ENCODE measurements at places on chromosomes 12 and 14. TPM values are rescaled to one million over a fixed set of nuclear protein-coding genes. Genes with fewer than 3 reads are reported as not detected.
A peak's percentile ranks its signal among the peaks of the same experiment; 100 is the strongest.

DNA sequence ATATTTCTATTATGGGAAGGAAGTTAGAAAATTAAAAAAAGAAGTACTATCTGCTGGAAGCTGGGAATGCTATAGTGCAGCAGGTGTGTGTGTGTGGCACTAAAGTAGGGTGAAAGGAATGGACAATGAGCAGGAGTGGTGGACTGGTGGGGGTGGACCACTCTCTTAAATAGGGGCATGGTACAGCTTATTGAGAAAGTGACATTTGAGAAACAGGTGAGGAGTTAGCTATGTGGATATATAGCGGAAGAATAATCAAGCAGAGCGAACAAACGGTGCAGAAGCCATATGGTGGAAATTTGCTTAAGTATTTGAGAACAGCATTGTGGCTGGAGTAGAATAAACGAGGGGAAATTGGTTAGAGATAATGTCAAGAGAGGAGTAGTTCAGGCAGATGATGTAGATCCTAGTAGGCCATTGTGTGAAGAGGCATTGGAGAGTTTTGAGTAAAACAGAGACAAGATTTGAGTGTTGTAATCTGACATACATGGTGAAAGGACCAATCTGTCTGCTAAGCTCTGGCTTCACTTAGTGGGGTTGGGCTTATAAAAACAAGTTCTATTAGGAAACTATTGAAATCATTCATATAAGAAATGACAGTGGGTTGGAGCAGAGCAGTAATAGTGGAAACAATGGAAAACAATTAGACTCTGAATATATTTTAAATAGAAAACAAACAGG lies 149.2 kb upstream of the SYT10 start:
- no peak overlapping the region for H3K27ac ChIP-seq
- no peaks in the 10 kb centered on the region for H3K27me3 ChIP-seq
- H3K4me1 ChIP-seq, result no peaks in the 10 kb centered on the region
- no peak overlapping the region for H3K4me3 ChIP-seq
- DNase-seq, result no peak

- no peak overlapping the region for H3K27ac ChIP-seq
- no peaks in the 10 kb centered on the region for H3K4me1 ChIP-seq
- no peak for DNase-seq
- H3K4me3 ChIP-seq, result no peak overlapping the region
These were observed 129.9 kb downstream of the CPNE8 start for GRCh38 chr12:38775457-38775856.

- no peaks in the 10 kb centered on the region for H3K36me3 ChIP-seq
- no peaks in the 10 kb centered on the region for H3K27me3 ChIP-seq
- H3K4me1 ChIP-seq, result no peaks in the 10 kb centered on the region
- H3K4me3 ChIP-seq, result no peak overlapping the region
- H3K27ac ChIP-seq, result no peak overlapping the region
- no peak for DNase-seq
These were observed 980.5 kb downstream of the TMEM121 start for GRCh38 chr14:106506881-106507305.

- H3K4me1 ChIP-seq, result no peaks in the 10 kb centered on the region
- DNase-seq, result no peak
- H3K27me3 ChIP-seq, result no peaks in the 10 kb centered on the region
- H3K27ac ChIP-seq, result no peak overlapping the region
- H3K4me3 ChIP-seq, result no peak overlapping the region
These were observed 149.3 kb downstream of the DPF3 start for GRCh38 chr14:72744416-72745120.

- peak; percentile 83 for DNase-seq
- H3K4me1 ChIP-seq, result peaks cover 15% of the 10 kb centered on the region
- no peak overlapping the region for H3K27ac ChIP-seq
- peaks cover 21% of the 10 kb centered on the region for H3K27me3 ChIP-seq
- peak overlapping the region; percentile 25 for H3K4me3 ChIP-seq
These were observed 508 bp upstream of the KCNH5 start for GRCh38 chr14:63045612-63046320.

GRCh38 chr12:127239781-127240180 lies 1027.2 kb upstream of the TMEM132C start:
- no peak for DNase-seq
- no peak overlapping the region for H3K4me3 ChIP-seq
- no peaks in the 10 kb centered on the region for H3K27me3 ChIP-seq
- H3K36me3 ChIP-seq, result no peaks in the 10 kb centered on the region
- no peaks in the 10 kb centered on the region for H3K4me1 ChIP-seq

DNA sequence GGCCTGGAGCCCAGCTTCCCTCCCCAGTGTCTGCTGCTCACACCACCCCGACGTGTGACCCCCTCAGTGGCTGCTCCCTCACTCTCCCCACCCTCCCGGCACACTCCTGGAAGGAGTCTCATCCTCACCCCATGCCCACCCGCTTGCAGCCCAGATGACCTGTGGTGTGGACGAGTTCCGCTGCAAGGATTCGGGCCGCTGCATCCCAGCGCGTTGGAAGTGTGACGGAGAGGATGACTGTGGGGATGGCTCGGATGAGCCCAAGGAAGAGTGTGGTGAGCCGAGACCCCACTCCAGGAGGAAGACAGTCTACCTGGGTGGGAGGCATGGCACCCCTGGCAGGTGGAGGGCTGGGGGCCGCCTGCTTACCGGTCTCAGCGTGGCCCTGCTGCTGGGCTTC lies 15.0 kb upstream of the NXPH4 start:
- DNase-seq, result no peak
- no peaks in the 10 kb centered on the region for H3K4me1 ChIP-seq
- no peaks in the 10 kb centered on the region for H3K27me3 ChIP-seq
- no peak overlapping the region for H3K27ac ChIP-seq

GRCh38 chr14:95875831-95876760 lies 536 bp upstream of the TUNAR start:
- no peak overlapping the region for H3K27ac ChIP-seq
- DNase-seq, result peak; percentile 71
- H3K4me3 ChIP-seq, result no peak overlapping the region
- H3K4me1 ChIP-seq, result no peaks in the 10 kb centered on the region
- H3K36me3 ChIP-seq, result no peaks in the 10 kb centered on the region
- H3K27me3 ChIP-seq, result peaks cover 18% of the 10 kb centered on the region

ALX1 gene
- not detected for total RNA-seq

ANO2 gene
- total RNA-seq, result 4.4 TPM

GLIPR1 gene
- 56.7 TPM for total RNA-seq
